Renal cortex interstitium (tissue), 15 donors: ENCODE measurements at places on chromosomes 1 and 21.

GRCh38 chr1:67148516-67149178 is 13.9 kb upstream of the C1orf141 start:
- DNase-seq = no peak

DNA sequence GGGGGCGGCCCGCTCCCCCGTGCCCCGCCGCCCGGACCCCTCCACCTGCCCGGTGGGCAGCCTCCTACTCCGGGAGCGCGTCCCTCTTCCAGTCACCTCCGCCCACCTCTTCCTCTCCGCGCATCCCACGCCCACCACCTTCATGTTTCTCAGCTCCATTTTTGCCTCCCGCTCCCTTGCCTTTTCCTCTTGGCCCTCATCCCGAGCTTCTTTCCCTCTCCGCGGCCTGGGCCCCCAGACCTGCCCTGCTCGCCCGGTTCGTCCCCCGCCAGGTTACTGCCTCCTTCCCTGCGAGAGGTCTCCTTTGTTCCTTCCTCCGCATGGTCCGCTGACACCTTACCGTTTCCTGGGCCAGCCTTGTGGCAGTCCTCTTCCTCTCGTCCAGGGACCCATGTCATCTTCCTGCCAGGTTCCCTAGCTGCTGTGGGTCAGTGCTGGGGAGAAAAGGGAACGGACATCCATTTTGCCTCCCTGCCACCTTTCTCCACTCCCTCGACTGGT is 563 bp downstream of the QSOX1 start:
- no peak for DNase-seq

DNA sequence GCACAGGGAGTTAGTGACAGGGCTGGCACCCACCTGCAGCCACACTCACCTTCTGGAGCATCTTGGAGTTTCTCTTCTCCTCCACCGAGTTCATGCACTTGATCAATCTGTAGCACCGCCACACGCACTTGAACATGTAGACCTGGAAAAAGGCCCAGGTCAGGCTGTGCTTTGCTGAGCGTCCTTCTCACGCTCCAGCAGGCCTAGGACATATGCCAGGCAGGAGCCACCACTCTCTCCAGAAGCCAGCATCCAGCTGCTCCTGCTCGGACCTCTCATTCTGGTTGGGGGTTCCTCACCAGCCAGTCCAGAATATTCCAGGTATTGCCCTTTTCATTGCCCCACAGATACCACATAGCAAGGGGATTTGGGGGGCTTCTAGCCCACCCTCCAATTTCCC is 11.7 kb upstream of the MATN1 start:
- no peak for DNase-seq

DNA sequence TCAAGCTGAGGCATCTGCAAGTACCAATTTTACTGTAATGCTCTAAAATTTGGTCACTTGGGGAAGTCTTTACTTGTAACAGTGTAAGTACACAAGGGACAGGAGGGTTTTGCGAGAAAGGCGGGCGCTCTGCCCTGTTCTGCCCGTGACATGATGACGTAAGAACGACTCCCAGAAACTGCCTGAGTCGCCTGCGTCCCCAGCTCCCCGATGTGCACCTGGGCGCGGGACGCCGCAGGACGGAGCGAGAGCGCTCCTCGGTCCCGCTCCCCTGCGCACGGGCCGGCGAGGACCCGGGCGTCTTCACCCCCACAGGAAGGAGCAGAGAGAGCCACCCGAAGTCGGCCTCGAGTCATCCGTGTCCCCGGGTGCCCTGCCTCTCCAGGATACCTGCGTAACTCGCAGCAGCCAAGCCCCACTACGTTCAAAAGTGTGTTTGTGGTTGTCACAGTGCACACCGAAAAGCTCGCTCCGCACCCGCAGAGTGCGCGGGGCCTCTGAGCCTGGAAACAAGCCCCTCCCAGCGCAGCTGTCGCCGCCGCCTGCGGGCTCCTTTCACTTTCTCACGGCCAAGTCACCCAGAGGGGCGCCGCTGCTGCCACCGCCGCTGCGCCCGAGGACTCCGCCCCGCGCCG is 3.3 kb upstream of the ZBTB18 start:
- peak; percentile 67 for DNase-seq

GRCh38 chr1:76035053-76035452 is 39.5 kb upstream of the ST6GALNAC3 start:
- DNase-seq = no peak

- DNase-seq = no peak
Observed at GRCh38 chr1:213582976-213583567, 404.7 kb upstream of the PROX1 start.

DNA sequence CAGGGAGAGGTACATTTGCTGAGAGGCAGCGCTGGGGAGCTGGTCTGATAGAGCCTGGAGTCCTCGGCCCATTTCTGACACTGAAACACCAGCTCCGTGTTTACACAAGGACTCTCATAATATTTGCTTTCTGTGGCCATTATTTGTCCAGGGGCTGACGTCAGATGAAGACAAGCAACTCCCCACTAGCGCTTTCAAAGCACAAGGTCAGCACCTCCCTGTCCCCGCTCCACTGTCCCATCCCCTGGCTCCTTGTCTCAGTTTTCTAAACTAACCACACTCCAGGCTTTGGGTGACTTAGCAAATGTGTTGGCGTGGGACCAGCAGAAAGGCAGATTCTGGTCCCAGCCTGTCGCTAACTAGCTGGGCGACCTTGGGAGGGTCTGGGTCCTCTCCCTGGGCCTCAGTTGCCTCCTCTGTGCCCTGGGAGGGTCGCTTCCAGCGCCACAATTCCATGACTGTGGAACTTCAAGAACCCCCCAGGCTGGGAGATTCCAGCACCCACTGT is 37.4 kb upstream of the ZBTB40 start:
- DNase-seq = no peak

DNA sequence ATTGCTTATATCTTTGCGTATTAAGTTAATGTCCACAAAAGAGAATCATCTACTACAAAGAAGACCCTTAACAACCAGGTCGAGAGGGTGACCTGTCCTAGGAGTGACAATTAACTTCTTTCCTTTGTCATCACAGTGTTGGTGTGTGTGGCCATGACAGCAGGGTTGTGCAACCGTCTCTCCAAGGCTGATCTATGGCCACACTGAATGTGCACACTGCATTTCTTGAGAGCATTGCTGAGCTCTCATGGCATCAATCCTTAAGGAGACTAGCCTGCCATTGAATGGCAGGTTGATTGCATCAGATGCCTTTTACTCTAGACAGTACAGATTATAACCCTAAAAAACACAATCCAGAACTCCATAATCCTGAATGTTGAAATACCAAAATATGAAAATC is 86.5 kb upstream of the OLFM3 start:
- no peak for DNase-seq

DNA sequence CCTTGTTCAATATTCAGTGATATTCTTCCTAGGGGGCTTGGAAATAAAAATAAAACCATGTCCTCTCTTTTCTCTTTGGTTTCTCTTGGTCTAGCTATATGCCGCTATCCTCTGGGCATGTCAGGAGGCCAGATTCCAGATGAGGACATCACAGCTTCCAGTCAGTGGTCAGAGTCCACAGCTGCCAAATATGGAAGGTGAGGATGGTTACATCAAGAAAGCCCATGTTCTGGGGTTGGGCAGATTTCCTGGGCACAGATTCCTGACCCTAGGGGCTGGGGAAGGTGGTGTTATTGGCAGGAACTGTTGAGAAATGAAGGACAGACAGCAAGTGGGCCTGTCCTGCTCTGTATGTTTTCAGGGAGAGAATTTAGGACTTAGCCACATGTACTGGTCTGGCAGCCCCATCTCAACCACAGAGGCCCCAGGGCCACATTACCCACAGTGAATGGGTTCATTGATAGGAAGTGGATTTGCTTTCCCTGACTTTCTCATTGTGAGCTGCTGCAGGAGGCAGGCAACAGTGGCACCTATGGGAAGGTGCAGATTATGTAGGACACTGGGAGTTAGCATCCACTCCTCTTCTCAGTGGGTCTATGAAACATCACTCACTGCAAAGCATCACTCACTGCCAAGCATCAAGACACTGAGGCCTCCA is 37.4 kb upstream of the HSD17B7 start:
- DNase-seq = no peak

DNA sequence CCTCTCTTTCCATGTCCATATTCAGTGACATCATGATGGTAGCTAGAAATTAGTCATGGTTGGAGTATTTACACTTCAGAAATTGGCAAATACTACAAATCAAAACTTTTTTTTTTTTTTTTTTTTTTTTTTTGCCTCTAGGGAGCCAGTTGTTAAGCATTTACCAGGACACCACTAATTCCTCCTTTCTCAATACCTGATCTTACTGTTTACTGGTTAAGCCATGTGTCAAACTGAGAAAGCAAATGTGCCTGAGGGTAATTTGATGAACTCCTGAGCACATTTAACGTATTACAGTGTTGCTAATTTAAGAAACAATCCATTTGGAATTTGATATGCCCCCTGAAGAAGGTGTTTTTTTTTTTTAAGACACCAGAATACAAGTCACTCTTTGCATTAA is 94.4 kb downstream of the DNM3 start:
- no peak for DNase-seq

- no peak for DNase-seq
Observed at GRCh38 chr1:156746728-156747631, 4.5 kb downstream of the HDGF start.

- DNase-seq = no peak
Observed at GRCh38 chr1:156420205-156421061, 51.4 kb downstream of the RHBG start.

GRCh38 chr1:24384251-24385090 is 29.1 kb downstream of the STPG1 start:
- no peak for DNase-seq
